GM12878 (cell line): ENCODE measurements at places on chromosomes 6 and 20. TPM values are rescaled to one million over a fixed set of nuclear protein-coding genes. Genes with fewer than 3 reads are reported as not detected.

GRCh38 chr20:63641792-63642523 lies 11.3 kb downstream of the STMN3 start:
- peak; percentile 48 for DNase-seq

GJA1 gene
- 0.45 and 0.69 TPM in 2 replicates for total RNA-seq

GRCh38 chr6:138631566-138631965 lies 132.3 kb upstream of the NHSL1 start:
- DNase-seq: no peak

GRCh38 chr20:51236421-51236820 lies 213.5 kb upstream of the KCNG1 start:
- no peak for DNase-seq

MCCD1 gene
- not detected in 2 replicates for total RNA-seq

GRCh38 chr6:137709424-137710236 lies 157.4 kb upstream of the TNFAIP3 start:
- no peak for DNase-seq

FABP7 gene
- not detected in 2 replicates for total RNA-seq

CRISP2 gene
- total RNA-seq: not detected in 2 replicates

DNA sequence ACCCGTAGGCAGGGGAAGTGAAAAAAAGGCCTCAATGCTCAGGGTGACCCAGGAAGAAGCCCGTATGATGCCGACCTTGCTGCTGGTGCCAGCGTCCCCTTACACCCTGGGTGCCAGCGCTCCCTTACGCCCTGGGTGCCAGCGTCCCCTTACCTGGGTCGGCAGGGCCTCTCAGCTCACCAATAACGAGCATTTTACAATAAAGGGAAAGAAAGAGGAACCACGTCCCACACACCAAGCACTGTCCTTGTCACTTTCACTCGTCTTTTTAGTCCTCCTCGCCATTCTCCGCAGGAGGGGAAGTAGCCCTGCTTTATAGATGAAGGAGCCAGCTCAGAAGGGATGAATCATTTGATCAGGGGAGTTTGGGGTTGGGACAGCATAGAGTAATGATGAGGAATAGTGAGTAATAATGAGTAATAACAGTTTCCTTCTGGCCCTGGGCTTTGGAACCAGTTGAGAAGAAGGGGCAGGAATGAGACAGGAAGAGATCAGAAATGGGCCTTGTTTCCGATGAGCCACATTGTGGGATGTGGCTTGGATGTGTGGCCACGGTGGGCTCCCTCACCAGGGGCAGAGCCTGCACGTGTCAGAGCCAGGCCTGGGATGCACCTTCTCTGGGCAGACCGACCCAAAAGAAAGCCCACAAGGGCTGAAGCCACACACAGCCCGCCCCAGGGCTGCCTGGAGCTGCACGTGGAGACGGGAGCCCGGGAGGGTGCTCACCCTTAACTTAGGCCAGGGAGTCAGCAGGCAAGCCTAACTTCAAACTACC lies 75.7 kb downstream of the SYNJ2 start:
- no peak for DNase-seq

- DNase-seq: no peak
Observed at GRCh38 chr20:663315-664090, 10.5 kb upstream of the SRXN1 start.

DNA sequence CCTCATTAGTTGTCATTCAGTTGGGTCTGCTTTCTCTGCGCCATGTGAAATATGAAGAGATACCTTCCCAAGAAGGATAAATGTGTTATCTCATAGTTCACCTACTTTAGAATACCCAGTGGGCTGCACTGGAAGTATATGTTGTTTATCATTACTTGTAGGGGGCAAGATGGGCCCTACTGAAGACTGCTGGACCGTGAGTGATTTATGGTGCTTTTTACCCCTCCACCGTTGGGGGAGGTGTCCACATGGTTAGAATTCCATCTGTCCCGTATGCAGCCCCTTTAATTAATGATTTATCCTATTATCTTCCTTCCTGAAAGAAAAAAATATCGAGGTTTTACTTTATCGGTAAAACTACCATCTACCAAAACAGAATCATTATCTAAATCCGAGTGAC lies 97.0 kb downstream of the TSHZ2 start:
- DNase-seq: no peak

UBE2C gene
- 133 and 141 TPM in 2 replicates for total RNA-seq

TCP11 gene
- not detected in 2 replicates for total RNA-seq

OOEP gene
- total RNA-seq: not detected in 2 replicates

LST1 gene
- total RNA-seq: 16.5 and 20.6 TPM in 2 replicates

- no peak for DNase-seq
Observed at GRCh38 chr6:169811521-169812256, 60.3 kb downstream of the ERMARD start.

C6orf132 gene
- total RNA-seq: 0.03 and 0.05 TPM in 2 replicates

GRCh38 chr6:24899997-24900325 lies 35.8 kb downstream of the RIPOR2 start:
- no peak for DNase-seq

- DNase-seq: no peak
Observed at GRCh38 chr20:58078741-58079522, 149.5 kb downstream of the ANKRD60 start.

- DNase-seq: no peak
Observed at GRCh38 chr6:16669227-16669626, 92.0 kb downstream of the ATXN1 start.

- DNase-seq: no peak
Observed at GRCh38 chr6:26205161-26205624, 118.0 kb downstream of the HFE start.

DNA sequence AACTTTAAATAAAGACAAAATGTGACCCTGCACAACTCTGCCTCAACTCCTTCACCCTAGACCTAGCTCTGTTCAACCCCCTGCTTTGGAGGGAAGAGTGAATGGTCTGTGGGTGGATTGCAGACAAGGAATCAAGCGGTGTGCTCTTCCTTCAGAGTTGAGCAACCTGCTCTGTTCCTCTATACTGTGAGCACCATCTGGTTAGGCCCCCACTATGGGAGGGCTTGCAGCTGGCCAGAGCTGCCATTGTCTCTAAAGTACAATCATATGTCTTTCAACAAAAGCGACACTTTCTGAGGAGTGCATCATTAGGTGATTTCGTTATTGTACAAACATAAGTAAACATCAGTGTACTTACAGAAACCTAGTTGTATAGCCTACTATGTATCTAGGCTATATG lies 406.1 kb upstream of the MARCKS start:
- DNase-seq: no peak

BTN1A1 gene
- total RNA-seq: 1.1 and 1.5 TPM in 2 replicates

DNA sequence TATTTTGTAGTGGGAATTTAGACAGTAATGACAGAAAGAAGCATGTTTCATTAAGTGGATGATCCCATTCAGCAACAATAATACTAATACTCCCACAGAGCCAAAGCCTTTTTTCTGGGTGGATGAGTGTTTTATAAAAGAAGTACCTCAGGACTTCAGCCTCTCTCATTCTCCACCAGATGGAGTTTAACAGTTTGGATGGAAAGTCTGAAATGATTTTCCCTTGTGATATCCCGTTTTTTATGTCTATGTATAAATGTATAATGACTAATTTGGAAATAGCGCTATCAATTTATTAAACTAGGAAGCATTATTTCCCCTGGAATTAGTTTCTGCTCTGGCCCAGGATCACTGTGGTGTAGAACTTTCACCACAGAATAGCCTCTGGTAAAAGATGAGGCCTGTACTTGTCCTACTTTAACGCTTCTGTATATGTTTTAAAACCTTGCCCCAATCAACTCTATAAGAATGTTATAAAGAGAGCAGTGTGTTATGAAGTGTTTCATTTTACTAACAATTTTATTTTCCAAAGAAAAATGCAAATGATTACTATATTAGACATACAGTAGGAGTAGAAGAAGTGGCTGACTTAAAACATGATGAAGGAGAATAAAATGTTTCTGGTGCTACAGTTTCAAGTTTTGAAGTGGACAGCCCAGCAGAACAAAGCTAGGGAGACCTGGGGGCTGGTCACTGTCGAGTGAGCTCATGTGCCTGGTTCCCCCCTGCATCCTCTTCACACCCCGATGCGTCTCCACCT lies 135.6 kb downstream of the HIVEP1 start:
- no peak for DNase-seq

- DNase-seq: peak; percentile 17
Observed at GRCh38 chr6:114007516-114007915, 36.6 kb upstream of the HDAC2 start.

DNA sequence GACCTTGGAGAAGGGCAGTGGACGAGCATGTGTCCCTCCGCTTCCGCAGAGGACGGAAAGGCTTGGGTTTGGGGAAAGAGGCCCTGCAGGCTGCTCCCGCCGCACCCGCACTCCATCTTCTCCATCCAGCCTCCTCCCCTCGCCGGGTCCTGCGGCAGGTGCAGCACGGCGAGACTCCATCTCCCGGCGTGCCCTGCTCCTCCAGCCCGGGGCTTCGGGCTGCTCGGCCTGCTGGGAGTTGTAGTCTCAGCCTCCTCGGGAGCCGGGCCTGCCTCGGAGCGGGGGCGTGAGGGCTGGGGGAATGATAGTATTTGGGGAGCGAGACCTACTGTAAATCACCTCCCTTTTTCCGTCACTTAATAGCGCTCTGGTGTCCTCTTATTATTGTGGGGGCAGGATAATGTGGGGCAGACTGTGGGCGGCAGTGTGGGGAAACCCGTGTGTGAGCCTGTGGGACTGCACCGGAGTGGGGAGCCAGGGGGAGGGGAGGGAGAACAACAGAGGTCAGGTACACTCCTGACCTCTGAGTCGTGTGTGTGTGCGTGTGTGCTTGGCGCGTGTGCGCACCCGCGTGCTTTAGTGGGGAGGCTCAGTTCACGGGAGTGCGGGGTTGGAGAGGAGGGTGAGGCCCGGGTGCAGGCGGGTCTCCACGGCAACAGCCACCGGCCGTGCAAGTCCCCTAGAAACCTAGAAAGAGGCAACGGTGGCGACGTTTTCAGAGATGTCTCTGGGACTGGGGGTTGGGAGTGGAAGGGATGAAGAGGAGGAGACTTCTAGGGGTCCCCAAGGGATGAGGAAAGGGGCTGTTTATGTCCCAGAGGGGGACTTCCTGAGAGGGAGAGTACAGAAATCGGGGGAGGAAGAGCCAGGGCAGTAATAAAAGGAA lies 4.1 kb downstream of the TTBK1 start:
- DNase-seq: no peak

GRCh38 chr20:24118034-24118433 lies 129.5 kb upstream of the GGTLC1 start:
- no peak for DNase-seq

GRCh38 chr6:106572436-106572835 lies 56.9 kb downstream of the RTN4IP1 start:
- DNase-seq: no peak

GRCh38 chr20:53098621-53099020 lies 126.5 kb downstream of the TSHZ2 start:
- no peak for DNase-seq

FAM209B gene
- total RNA-seq: 0.44 TPM in 1 of 2 replicates, not detected in the other

DNA sequence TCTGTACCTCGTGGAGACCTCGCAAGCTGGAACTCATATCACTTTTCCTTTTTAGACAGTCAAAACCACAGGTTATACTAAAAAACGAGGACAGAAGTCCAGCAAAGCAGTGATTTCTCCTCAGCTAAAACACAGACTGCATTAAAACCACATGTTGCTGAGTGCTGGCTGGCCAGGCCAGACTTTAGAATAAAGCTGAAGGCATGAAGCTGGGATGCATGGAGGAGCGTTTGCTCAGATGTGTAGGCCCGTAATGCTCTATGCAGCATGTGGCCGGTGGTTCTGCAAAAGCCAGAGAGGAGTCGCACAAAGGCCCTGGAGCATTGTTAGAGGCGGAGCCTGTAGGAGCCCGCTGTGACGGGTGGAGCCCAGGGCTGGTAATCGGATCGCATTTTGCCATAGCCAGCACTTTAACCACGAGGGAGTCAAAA lies 83.6 kb downstream of the SMOC2 start:
- no peak for DNase-seq

DNA sequence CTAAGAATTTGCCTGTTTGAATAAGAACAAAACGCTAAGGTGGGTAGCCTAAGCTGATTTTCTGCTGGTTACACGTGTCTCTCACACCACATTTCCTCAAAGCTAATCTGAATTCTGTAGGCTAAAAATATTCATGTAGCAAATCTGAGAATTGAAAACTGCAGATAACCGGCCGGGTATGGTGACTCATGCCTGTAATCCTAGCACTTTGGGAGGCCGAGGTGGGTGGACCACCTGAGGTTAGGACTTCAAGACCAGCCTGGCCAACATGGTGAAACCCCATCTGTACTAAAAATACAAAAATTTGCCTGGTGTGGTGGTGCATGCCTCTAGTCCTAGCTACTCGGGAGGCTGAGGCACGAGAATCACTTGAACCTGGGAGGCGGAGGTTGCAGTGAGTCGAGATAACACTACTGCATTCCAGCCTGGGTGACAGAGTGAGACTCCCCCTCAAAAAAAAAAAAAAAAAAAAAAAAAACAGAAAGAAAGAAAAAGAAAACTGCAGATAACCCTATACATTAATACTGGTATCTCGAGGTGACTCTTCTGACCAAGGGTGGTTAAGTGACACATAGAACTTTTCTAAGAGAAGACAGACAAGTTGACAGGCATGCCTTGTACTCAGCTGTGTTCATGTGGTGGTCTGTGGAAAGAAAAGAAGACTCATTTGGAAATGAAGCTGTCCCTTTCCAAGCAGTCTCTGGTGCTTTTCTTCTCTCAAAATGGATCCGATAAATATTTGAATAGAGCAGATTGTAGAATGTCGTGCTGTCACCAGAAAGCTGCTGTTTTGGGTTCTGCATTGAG lies 24.7 kb upstream of the ASXL1 start:
- DNase-seq: peak; percentile 81

PACSIN1 gene
- total RNA-seq: 8.9 and 9.4 TPM in 2 replicates

DNA sequence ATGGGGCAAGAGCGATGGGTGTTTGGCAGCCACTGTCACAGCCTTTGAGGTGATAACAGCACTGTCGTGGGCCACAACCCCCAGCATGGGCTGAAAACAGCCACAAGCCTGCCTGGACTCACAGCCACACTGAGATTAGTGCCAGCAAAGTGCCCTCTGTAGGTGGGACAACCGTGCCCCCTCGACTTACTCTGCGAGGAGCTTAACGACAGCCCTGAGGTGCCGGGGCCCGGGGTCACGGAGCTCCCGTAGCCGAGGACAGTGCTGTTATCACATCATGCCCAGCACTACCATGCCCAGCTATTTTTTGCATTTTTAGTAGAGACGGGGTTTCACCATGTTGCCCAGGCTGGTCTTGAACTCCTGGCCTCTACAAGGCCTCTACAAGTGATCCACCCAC lies 36.6 kb downstream of the SUMO4 start:
- DNase-seq: no peak

DNA sequence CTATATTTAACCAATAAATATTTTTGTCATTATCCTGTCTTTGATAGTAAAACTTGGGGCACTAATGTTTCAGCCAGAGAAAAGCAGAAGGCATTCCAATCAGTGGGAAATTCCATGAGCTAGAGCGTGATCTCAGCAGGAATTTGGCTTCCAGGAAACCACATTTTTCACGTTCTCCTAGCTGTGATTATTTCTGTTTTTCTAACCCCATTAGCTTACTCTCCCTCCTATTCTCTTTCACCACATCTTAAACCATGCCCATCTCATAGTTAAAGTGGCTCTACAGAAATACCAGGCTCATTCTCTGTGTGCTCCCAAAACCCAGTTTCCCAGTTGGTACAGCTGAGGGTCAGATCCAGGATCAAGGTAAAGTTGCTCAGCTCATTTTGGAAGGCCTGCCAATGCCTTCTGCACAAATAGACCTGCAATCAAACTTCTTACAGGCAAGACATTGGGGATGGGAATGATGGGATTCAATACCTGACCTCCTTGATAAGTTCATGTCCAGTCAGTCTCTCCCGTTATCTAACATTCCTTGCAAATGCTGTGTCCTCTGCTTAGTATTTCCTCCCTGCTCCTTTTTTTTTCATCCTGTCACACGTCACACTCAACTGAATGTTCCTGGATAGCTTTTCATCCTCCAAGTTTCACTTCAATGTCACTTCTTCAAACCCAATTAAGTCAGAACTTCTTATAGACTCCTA lies 33.1 kb upstream of the TMEM30A start:
- no peak for DNase-seq
